NCI-H446 treated with DMSO at 0.1 percent for 48 hours (cell line): ENCODE measurements at places on chromosomes 7 and 10.

DNA sequence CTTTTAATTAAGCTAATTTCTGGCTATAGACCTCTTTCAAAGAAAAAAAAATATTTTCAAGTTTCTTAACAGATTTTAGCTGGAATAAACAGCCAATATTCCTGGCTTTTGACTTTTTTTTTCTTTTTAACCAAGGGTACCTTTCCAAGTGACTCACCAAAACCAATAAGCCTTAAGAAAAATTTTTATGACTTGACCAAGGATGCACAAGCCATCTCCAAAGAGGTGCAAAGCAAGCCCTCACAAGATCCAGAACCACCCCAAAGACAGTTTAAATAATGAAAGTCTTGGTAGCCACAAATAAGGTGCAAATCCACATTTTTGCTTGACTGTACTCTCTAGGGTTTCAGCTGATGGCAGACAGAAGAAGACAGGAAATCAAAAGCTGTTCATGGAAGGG is 76.5 kb downstream of the MAPK8 start:
- no peak for DNase-seq

- DNase-seq, result no peak
These were observed 191.9 kb upstream of the LYZL2 start for GRCh38 chr10:30821261-30821993.

DNA sequence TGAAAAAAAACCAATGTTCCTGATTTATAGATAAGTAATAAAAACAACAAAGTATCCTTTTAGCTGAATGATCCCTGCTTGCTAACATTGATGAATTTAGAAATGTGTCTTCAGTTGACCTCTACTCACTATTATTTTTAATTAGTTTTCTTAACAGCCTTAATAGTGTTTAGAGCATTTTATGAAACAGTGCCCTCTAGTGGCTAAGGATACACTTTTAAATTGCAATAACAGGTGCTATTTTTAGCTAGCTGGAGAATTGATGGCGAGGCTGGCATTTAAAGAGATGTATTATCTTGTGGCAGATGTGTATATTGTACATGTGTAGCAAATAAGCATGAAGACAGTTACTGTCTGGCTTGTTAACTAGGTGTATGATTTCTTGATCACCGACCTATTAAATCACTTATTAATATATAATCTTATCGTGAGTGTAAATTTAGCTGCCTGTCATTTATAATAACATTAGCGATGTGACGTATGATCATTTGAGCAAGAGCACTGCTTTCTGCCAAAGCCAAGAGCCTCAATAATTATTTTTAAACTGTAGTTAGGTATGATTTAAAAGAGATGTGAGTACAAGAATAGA is 451.9 kb downstream of the DPP6 start:
- DNase-seq, result peak; percentile 5

- DNase-seq, result no peak
These were observed 29.5 kb upstream of the C7orf33 start for GRCh38 chr7:148561099-148561498.

- no peak for DNase-seq
These were observed 699 bp upstream of the PDLIM1 start for GRCh38 chr10:95291365-95292039.

DNA sequence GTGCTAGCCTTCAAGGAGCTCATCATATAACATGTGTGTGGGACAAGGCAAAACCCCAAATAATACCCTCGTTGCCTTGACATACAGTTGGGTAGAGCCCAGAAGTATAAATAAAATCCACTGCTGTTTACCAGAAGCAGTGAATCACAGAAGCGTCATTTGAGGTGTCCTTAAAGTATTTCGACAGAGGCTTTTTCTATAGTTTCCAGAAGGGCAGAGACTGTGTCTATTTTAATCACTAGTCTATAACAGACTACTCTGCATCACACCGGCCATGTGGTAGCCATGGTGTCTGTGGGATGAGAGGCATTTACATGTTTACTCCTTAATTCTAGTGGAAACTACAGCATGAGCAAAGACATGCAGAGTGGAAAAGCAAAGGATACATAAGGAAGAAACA is 131.3 kb downstream of the CTTNBP2 start:
- DNase-seq, result no peak

DNA sequence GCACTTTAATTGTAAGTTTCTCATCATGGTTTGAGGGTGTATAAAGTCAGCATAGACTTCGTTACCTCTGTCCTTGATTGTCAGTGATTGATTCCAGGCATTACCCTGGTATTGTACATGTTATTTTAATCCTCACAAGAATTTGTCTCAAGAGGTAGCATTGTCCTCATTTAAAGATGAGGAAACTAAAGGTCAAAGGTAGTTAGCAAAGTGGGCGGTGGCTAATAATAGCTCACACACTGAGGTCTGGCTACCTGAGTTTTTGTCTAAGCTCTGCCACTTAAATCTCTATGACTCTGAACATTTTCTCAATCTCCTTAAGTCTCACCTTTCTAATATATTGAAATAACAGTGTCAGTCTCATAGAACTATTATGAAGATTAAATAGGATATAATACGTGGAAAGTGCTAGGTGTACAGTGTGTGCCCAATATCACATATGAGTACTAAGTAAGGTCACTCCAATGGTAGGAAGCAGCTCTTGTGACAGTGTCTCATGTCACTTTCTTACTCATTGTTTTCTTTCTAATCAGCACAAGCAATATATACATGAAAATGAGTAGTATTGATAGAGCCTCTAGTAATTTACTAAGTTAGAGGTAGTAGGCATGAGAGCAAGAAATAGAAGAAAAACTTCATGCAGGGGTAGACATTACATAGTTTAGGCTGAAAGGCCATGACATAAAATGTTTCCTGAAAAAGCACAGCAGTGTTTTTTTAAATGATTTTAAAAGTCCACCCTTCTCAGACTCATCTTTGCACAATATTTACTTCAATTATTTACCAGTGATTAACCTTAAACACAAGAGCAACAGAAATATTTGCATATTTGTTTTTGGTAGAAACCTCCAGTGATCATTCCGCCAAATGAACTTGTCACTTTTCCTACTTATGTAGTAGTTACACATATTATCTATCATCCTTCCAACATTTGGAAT is 21.0 kb downstream of the AHR start:
- DNase-seq, result no peak

GRCh38 chr7:128103498-128104107 is 72.4 kb upstream of the LRRC4 start:
- DNase-seq, result no peak

DNA sequence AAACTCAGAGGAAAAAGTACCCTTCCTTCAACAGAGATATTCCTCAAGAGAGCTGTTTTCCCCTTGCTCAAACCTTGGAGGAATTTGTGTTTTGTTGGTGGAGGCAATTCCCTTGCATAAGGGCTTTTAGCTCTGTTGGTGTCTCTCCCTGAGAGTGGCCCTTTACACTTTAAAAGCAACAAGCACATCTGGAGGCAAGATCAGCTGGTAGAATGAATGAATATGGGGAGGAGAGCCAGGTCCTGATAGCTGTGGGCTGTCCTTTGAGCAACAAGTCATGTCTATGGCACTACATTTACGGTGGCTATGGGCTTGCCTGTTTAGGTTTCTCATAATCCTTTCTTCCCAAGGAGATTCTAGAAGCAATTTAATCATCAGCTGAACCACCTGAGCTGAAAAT is 384.0 kb downstream of the SORCS3 start:
- DNase-seq, result no peak

- no peak for DNase-seq
These were observed 9.4 kb downstream of the NUB1 start for GRCh38 chr7:151351027-151351426.

- DNase-seq, result no peak
These were observed 58.5 kb upstream of the SORCS3 start for GRCh38 chr10:104582602-104582951.

DNA sequence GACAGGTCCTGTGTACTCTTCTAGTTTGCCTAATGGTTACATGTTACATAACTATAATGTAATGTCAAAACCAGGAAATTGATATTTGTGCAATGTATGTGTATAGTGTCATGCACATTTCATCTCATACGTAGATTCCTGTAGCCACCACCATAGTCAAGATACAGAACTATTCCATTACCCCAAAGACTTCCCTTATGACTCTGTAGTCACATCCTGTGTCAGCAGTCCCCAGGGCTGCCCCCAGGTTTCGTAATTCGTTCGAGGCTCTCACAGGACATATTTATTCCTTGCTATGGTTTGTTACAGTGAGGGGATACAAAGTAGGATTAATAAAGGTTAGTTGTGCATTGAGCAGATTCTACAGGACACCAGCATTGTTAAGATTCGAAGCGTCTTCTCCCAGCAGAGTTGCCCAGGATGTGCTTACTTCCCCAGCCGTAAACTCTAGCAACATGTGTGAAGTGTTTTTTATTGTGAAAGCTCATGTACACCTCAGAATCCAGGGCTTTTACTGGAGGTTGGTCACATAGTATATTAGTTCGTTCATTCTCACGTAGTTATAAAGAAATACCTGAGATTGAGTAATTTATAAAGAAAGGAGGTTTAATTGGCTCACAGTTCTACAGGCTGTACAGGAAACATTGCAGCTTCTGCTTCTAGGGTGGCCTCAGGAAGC is 18.6 kb downstream of the RABGEF1 start:
- no peak for DNase-seq

DNA sequence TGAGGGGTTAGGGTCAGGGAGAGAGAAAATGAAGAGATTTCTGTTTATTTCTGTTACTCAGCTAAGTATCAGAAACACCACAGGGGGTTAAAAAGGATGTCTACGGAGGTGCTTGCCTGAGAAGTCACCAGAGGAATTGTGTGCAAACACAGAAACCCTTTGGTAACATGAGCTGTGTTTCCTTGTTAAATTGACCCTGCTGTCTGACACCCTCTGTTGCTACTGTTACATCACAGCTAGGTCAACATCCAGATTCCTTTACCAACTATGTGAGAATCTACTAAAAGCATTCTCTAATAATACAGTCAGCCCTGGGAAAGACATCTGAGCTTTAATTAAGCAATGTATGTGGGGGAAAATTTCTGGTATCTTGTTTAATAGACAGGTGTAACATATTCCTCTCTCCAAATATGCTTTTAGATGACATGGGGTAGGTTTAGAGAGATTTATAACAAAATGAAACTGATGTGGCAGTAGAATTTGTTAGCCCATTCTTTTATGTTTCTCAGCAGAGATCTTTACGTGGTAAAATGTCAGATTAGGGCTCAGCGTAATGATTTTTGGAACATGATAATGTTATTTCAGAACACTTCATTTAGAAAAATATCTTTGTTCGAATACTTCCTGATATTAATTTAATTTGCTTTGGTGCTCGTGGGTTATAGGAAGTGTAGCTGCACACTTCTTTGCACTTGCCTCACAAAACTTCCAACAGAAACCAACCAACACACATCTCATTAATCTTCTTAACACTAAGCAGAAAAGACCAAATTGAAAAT is 168.0 kb upstream of the AHR start:
- DNase-seq, result no peak

DNA sequence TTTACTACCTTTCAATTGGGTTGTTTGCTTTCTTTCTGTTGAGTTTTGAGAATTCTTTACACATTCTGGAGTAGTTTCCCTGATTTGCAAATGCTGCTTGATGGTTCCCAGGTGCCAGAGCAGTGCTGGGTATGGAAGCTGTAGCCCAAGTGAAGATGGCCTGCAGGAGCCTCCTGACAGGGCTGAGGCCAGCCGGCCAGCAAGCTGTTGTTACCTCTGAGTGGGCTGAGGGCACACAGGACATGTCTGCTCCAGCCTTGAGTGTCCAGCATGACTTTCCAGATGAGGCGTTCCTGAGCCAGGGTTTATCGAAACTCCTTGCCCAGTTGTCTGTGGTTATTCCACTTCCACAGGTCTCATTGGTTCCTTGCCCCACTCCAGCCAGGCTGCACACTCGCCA is 164.6 kb upstream of the TNS3 start:
- DNase-seq, result no peak

- DNase-seq, result peak; percentile 36
These were observed 69.6 kb upstream of the PDCD4 start for GRCh38 chr10:110802090-110802489.

- no peak for DNase-seq
These were observed 8.7 kb downstream of the SMC3 start for GRCh38 chr10:110576220-110576619.

GRCh38 chr7:573269-573932 is 53.8 kb upstream of the PDGFA start:
- DNase-seq, result no peak

- no peak for DNase-seq
These were observed 331.4 kb downstream of the CCSER2 start for GRCh38 chr10:84659497-84660439.

GRCh38 chr7:7609330-7609729 is 31.2 kb upstream of the UMAD1 start:
- DNase-seq, result no peak

GRCh38 chr7:158372400-158373342 is 215.0 kb downstream of the PTPRN2 start:
- DNase-seq, result no peak

- DNase-seq, result no peak
These were observed 79.3 kb downstream of the GRID1 start for GRCh38 chr10:86287110-86287793.

DNA sequence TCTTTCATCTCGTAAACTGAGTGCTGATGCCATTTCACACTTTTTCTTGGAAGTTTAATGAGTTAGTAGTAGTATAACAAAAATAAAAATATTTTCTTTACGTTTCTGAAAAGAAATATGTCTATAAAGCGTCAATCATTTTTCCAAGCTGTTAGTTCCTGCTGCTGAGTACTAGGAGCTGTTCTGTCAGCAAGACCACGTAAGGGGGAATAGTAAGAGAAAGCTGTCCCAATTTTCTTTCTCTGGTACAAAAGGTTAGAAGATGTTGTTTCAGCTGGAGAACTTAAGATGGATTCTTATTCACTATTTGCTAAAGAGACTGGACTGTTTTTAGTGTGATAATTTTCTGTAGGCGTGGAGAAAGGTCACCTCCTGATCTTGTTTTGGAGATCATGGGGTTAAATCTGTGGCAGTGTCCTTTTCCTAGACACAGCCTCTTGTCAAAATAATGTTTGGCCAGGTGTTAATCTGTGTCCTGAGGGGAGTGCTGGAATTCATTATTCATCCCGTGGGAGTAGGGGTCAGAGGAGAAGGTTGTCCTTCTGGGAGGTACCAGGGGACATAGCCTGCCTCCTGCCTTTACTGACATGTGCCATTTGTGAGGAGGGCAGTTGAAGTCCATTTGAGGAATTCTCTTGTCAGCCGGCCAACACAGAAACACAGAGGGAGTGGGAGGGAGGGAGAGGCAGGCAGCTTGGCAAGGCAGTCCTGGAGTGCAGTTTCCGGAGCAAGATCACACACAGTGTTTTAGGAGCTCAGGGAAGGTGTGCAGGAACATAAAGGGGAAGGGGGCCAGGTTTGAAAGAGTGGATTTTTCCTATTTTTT is 368.7 kb downstream of the AUTS2 start:
- DNase-seq, result no peak

GRCh38 chr7:33558549-33559323 is 346.6 kb upstream of the BMPER start:
- DNase-seq, result no peak
